Fibroblast of skin of scalp (primary cell): ENCODE measurements at places on chromosomes 16 and 17.

DNA sequence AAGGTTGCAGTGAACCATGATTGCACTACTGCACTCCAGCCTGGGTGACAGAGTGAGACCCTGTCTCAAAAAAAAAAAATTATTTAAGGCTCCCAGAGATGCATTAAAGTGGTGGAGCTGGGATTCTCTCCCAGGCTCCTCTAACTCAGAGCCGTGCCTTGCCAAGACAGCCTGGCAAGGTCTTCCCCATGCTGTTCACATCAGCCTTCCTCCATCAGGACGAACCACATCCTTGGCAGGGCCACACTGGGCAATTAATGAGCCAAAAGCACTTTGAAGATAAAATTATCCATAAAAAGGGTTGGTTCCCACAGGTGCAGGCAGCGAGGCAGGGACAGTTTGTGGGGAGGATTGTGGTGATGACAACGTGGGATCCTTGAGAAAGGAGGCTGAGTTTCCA is 19.8 kb upstream of the BBS2 start:
- no peak for DNase-seq

DNA sequence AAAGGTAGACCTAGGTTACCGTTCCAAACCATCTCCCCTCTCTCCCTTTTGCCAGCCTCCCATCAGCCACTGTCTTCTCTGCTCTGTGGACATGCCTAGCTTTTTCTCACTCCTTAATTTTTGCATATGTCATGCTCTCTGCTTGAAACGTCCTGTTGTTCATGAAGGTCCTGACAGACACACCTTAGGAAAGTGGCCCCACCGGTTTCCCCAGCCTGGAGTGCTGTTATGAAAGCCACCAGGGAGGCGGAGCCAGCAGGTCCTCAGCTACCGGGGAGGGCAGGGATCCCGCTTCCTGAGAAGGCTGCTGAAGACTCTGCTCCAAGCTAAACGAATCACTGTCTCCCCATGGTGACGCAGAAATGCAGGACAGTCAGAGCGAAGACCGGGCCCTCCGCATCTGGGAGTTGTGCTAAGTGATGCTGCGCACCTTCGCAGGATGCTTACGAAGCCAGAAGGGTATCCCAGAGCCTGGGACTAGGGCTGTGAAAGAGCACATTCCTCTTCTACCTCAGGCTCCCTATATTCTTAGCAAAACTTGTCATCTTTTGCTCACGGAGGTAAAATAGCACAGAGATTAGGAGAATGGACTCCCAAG is 2.3 kb upstream of the SLC16A11 start:
- DNase-seq, result no peak

DNA sequence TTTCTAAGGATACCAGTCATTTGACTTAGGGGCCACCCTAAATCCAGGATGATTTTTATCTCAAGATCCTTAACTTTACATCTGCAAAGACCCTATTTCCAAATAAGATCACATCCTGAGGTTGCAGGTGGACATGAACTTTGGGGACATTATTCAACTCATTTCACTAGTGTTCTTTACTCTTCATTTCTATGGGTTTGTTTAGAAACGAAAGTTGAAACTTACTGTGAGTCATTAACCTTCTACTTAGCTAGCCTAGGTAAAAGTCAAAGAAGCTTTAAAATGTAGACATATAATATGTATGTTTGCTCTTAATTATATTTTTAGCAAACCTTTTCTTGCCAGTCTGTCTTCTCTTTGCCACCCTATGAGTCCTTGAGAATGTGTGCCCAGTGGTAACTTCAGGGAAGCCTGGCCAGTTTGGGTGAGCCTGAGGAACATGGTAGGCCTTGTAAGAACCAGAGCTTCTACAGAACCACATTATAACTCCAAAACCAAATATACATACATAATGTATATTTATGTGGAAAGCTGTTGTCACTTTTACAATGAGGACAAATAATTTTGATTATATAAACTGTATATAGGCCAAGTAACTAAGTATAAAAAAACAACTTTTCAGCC is 38.4 kb downstream of the BPTF start:
- no peak for DNase-seq

GRCh38 chr17:29629839-29630238 is 7.1 kb upstream of the CORO6 start:
- DNase-seq, result no peak

- DNase-seq, result no peak
Measured at GRCh38 chr16:57656342-57656955, 11.7 kb upstream of the ADGRG3 start.
